ENCODE measurements at places on chromosomes 16 and 17.
A peak's percentile ranks its signal among the peaks of the same experiment; 100 is the strongest.

DNA sequence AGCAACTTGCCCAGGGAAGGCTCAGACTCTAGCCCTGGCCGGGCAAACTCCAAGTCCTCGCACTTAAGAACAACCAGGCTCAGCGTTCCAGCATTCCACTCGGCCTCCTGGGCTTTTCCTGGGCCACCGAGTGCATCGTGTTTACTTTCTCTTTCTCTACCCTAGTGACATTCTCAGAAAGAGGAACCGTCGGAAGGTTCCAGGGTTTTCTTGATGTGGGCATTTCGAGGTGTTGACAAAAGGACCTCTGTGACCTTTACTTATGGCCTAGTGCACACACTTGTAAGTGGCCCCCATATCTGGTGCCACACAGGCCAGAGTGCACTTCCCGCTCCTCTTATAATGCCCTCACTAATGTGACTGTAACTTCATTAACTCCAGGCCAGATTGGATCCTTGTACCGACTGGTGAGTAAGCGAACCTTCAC, 3.1 kb upstream of the BANP start:
- DNase-seq: no peak

- no peak for DNase-seq
Measured at GRCh38 chr16:66961065-66961744, at the start of gene CES3. TSS of gene CES3 (plus strand) at chr16:66961266. CDS start at chr16:66961308, 42 bp downstream.

- DNase-seq: no peak
Measured at GRCh38 chr17:16434662-16435061, 19.3 kb downstream of the TRPV2 start.

- no peak for DNase-seq
Measured at GRCh38 chr17:72477491-72477890, 356.7 kb downstream of the SOX9 start.

DNA sequence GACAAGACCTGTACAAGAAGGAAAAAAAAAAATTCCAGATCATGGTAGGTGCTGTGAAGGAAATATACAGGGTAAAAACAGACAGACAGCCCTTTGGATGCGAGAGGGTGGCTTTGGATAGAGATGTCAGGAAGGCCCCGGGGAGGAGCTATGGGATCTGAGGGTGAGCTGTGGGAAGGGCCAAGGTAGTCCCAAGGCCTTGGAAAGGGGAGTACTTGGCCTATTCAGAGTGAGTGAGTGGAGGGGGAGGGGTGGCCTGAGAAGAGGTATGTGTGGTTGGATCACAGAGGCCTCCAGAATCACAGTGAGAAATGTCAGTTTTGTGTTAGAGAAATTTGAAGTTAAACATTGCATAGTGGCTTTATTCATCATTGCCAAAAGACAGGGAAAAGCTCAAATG, 31.2 kb upstream of the AKTIP start:
- no peak for DNase-seq

- no peak for DNase-seq
Measured at GRCh38 chr17:28324267-28324745, 5.3 kb downstream of the TMEM97 start.

DNA sequence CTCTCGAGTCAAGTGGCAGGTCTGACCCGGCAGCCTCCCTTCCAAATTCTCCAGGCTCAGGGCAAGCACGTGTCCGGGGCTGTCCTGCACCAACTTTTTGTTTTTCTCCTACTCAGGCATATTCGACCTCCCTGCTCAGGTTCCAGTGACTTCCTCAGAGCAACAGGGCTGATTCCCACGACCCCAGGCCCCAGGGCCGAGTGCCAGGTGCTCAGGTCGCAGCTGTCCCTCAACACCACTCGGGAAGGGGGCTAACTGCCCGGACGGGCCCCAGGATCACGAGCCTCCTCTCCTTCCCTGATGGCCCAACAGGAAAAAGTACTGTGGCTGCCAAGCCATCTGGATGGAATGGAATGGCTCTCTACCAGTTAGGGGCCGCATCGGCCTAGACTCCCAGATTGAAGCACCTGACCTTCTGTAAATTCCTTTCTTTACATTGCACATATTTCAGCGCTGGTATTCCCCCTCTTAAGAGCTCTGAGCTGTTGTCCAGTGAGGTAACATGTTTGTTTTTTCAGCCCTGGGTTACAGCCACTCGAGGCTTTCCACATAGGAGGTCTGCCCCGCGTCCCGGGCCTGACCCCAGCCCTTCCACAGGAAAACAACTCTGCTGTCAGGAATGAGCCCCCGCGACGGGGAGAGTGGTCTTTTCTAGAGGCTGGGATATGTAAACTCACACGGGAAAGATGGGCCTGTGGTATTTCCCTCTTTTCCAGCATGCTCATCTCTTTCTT, 25.0 kb downstream of the NXN start:
- DNase-seq: no peak

- no peak for DNase-seq
Measured at GRCh38 chr17:72788950-72789585, 303.4 kb downstream of the SLC39A11 start.

DNA sequence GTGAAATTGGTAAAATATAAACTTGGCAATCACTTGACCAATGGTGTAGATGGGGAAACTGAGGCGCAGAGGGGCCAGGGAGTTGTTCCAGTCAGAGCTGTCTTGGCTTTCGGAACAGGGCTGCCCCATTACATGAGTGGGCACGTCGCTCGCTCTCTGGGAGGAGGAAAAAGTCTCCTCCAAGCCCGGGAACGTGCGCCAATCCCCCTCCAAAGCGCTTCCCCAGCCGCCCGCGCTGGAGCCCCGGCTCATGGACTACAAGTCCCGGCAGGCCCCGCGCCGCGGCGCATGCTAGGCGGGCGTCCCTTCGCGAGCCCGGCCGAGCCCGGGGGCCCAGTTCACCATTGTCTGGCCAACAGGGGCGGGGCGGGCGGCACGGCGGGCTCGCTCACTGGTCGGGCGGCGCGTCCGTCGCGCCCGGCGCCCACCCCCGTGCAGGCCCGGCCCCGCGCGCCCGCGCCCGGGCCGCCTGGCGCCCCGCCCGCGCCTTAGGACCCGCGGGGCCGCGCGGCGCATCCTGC, at the start of gene LLGL1:
Gene LLGL1 (plus strand): TSS at position 515 of the 521 bp plus-strand sequence. CDS start 48 bp downstream, outside the sequence.
- DNase-seq: peak; percentile 92

DNA sequence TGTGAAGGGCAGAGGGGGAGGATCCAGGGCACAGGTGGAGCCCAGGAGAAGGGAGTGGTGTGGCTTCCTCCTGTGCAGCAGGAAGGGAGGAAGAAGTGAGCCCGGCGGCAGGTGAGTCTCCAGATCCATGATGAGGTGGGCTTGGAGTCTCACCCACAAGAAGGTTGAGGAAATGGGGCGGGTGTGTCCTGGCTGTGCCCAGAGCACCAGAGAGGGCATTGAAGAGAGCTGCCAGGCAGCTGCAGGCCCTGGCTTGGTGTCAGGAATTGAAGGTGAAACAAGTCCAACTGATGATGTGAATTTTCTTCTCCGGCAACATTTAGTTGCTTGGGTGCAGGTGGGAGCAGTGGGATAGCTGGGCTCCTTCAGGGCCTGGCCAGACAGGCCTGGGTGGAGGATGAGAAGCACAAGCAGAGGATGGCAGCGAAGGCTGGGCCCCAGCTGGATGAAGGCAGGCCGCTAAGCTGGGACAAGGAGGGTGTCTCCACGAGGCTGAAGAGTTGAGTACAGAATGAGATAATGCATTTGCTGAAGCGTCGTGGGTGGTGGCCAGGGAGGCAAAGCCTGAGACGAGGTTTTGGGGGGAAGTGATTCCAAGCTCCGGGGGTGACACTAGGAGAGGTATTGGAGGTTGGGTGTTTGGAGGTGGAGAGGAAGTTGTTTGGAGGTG, 18.3 kb downstream of the NT5M start:
- DNase-seq: no peak

DNA sequence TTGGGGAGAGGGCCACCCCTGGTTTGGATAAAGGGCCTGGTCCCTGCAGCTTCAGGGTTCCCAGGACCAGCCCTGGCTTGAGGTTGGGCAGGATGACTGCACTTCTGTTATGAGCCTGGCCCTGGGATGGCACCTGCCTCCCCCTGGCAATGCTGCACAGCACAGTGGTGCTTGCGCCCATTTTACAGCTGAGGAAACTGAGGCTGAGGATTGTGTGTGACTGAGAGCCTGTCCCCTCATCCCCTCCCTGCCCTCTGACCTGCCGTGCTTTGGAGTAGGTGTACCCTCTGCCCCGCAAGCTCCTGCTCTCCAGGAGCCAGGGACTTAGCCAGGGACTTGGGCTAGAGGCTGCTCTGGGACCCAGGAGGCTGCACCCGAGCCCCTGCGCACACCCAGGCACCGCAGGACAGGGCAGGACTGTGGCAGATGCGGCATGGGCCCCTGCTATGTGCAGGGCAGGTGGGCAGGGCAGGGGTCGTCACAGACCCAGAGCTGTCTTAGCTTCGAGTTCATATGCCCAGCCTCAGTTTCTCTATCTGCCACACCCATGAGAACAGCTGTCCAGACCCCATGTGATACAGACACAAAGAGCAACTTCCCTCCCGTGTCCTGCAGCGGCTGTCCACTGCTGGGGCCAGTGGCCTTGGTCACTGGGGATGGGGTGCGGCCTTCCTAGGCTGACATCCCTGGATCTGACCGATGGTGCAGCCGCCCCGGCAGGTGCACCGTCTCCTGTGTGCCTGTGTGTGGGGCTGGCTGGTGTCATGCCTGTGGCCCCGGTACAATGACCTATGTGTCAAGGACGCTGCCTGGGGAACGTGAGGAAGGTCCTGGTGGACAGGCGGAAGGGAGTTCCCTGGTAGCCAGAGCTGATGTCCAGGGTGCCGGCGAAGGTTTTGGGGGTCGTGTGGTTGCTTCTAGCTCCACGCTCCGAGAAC, 36.6 kb downstream of the BAHCC1 start:
- no peak for DNase-seq

DNA sequence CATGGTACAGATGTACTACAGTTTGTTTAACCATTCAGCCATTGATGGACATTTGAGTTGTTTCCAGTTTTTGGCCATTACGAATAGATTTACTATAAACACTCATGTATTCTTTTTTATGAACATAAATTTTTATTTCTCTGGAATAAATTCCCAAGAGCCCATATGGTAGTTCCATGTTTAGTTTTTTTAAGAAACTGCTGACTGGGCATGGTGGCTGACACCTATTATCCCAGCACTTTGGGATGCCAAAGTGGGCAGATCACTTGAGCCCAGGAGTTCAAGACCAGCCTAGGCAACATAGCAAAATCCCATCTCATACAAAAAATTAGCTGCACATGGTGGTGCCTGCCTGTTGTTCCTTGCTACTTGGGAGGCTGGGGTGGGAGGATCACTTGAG, 30.3 kb downstream of the PRAC1 start:
- DNase-seq: no peak

GRCh38 chr16:1458336-1458976, 14.1 kb upstream of the CCDC154 start:
- DNase-seq: no peak

- DNase-seq: no peak
Measured at GRCh38 chr16:73890186-73891128, 406.2 kb upstream of the PSMD7 start.

DNA sequence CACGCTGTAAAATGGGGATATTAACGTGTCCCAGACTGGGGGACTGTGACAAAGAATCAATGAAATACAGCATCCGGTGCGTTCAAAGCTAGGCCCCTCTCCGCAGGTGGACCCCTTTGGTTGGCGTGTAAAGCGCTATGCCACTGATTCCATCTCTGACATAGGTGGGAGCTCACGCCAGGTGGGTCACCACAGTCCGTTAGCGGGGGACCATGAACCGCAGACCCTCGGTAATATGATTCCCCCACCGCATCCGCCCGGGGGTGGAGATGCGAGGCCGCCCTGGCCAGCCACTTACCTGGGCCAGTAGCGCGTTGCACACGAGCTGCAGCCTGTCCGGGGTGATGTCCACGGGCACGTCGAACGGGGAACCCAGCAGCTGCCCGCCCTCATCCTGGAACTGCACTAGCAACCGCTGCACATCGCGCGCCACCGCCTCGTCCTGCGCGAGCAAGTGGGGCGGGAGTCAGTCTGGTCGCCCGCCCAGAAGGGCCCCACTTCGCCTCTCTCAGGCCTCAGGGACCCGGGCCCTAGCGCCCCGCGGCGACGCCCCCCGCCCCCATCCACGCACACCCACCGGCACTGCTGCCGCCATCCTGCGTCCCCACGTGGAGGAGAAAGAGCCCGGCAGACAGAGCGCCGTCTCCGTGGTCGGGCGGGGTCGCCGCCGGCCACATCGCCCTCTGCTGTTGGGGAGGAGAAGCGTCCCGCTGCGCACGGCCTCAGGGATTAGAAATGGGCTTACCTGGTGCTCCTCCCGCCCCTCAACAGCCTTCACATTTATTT, at the start of gene NLE1:
Gene NLE1 (minus strand): TSS at position 623 of the 786 bp plus-strand sequence. CDS start 28 bp downstream, at position 595.
- DNase-seq: peak; percentile 81

DNA sequence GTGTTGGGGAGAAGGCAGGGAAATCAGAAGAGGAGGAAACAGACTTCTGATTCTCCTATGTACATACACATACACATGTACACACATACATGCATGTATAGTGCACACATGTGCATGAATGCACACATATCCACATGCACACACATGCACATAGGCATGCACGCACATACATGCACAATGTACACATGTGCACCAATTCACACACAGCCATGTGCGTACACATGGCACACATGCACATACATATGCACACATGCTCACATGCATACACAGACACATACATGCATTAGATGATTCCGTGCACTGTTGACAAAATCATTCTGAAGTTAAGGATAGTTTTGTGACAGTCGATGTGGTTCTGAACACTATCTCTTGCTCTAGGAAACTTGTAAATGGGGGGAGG, 214.0 kb upstream of the CDH13 start:
- no peak for DNase-seq

DNA sequence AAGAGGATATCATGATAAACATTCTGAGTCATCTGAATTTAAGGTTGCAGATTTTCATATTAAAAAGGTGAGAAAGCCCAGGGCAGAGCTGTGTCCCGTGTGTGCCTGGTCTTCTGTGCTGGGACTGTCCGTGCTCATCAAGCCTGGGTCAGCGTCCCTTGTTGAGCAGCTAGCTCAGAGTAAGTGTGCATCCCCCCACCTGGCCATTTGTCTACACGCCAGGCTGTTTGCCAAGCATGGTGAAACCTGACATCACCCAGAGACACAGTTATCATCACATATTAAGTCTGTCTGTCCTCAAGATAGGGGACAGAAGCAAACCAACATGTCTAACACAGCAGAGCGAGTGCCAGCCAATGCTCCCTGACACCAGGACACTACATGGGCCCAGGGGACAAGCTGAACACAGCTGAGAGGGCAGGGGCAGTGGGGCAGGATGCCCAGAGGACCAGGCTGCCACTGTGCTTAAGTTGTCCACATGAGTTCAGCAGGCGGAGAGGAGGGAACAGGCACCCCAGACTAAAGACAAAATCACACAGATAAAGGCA, 57.9 kb upstream of the CNEP1R1 start:
- DNase-seq: no peak

- DNase-seq: no peak
Measured at GRCh38 chr17:69339937-69340336, 13.0 kb upstream of the ABCA5 start.
